ENCODE measurements at places on chromosomes 6 and 20. TPM values are rescaled to one million over a fixed set of nuclear protein-coding genes. Genes with fewer than 3 reads are reported as not detected.

The RAET1L gene
- not detected for total RNA-seq

- DNase-seq: no peak
These were observed 189.7 kb upstream of the NOX3 start for GRCh38 chr6:155645325-155645724.

- DNase-seq: no peak
These were observed 282.7 kb downstream of the NRN1 start for GRCh38 chr6:5723841-5724691.

DNA sequence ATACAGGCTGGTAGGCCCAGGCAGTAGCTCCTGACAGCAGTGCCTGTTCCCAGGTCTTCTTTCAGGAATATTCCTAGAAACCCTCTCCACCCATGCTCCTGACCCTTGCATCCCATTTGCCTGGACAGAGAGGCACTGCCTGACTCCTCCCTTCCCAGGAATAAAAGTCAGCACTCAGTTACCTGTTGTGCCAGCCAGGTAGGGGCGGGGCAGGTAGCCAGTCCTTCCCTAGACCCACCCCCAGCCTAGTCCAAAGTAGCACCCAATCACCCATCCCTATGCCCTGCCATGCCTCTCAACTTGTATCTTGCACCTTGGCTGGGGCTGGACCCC, 129.9 kb downstream of the MRPL14 start:
- DNase-seq: no peak

DNA sequence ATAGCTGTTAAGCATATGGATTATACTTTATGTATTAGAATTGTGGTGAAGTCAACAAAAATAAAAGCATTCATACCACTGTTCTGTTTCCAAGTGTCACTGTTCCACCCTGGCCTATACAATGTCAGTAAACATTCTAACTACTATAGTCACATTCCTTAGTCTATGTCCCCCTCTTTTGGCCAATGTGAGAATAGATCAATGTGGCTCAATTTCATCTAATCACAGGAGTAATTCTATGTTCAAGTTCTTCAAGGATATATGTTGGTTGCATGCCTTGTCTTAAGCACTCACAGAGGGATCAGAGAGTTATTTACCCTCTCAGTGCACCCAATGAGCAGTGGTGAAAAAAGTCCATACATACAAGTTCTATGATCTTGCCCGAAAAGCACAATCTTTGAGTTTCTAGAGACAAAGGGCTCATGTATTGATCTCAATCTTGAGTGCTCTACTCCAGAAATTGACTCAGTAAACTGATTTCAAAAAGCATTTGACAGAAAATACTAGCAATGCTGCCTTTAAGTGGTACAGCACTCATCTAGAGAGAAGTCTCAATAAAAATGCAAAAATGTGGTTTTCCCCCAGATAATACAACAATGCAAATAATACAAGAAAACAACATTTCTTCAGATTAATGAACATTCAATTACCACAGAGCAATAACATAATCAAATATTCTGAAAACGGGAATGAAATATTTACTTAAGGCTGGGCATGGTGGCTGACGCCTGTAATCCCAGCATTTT, 16.5 kb downstream of the SMLR1 start:
- DNase-seq: no peak

The CCN2 gene
- total RNA-seq: 1.3 TPM

- DNase-seq: no peak
These were observed 11.9 kb downstream of the SYNE1 start for GRCh38 chr6:152625213-152625612.

GRCh38 chr6:68226460-68226859, 408.6 kb upstream of the ADGRB3 start:
- no peak for DNase-seq

GRCh38 chr6:96777113-96777512, 60.2 kb downstream of the GPR63 start:
- no peak for DNase-seq

The LYRM2 gene
- 18.9 TPM for total RNA-seq

DNA sequence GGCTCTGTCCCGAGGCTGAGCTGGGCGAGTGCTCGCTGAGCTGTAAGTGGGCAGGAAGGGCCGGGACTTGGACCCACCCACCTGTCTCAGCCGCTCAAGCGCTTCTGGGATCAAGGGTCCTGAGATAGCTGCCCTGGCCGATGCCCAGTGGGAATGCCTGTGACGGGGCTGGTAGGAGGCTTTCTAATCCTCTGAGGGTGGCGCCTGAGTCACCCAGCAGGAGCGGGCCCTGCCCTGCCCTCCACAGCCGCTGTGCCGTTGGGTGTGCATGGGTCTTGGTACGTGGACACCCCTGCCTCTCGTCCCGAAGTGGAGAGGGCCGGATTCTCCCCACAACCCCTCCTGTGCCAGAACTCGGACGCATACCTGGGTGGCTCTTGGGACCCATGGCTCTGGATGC, 43.1 kb upstream of the GATA5 start:
- DNase-seq: no peak

GRCh38 chr6:147983581-147984366, 358.9 kb upstream of the SASH1 start:
- DNase-seq: no peak

Measured in T-cell (primary cell).